ENCODE measurements at places on chromosomes 6 and 20.

DNA sequence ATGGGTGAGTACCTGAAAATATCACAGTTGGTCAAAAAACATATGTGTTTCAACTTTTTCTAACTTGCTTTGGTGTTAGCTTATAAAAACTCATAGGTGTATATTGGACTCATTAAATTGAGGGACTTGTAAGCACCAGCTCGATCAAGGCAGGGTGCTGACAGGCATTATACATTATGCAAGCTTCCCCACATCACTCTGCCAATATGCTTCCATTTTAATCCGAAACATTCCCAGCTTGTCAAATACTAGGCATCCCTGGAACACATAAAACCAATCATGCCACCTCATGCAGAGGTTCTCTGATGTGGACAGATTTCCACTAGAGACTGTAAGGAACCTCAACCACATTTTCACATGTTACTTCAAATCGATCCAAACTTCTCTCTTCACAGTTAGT is 187.3 kb upstream of the NT5E start:
- DNase-seq, result no peak

GRCh38 chr6:152351742-152352141 is 285.4 kb downstream of the SYNE1 start:
- no peak for DNase-seq

DNA sequence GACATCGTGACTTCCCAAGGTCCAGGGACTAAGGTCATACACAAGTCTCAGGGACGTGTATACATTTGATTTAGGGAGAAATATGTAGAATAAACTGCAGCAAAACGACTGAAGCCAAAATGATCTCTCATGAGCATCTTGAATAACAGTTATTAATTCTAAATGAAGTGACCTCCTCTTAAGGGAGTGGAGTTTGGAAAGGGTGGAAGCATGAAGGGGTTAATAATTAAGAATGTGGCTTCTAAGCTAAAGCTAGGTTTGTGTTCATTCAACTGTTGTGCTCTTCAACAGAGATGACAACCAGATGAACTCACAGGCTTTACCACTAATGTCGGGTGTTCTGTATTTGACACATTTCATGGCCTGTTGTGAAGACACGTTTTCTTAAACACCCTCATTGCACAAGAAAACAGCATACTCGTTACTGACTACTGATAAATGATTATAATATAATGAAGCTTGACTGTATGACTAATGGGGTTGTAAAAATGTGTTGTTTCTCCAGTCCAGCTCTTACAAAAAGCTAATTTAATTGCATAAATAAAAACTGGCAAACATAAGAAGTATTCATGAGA is 1.5 kb downstream of the PPP1R14C start:
- no peak for DNase-seq

- no peak for DNase-seq
Observed at GRCh38 chr6:157635388-157636244, 187.4 kb upstream of the SNX9 start.

Data from fibroblast of skin of back (primary cell).